ENCODE measurements at places on chromosomes 3 and 15. TPM values are rescaled to one million over a fixed set of nuclear protein-coding genes. Genes with fewer than 3 reads are reported as not detected.
A peak's percentile ranks its signal among the peaks of the same experiment; 100 is the strongest.

DNA sequence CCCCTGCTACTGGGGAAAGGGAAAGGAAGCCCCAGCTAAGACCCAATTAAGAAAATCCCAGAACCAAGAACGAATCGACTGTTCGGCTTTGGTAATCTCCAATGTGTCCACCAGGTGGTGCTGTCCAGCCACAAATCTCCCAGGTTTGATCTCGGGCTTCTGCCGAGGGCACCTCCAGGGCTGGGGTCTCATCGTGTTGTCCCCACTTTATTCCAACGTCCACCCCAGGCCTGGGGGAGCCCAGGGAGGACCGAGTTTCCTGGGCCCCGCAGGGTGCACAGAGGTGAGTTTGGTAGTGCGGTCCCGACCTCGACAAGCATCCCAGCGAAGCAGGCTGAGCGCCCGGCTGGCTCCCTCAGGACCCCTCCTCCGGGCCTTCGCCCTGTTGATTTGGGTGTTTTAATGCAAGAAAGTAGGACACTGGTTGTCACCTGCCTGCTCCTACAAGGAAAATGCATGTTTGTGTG is 185.1 kb downstream of the GOLGA6L6 start:
- DNase-seq, result peak; percentile 90

DNA sequence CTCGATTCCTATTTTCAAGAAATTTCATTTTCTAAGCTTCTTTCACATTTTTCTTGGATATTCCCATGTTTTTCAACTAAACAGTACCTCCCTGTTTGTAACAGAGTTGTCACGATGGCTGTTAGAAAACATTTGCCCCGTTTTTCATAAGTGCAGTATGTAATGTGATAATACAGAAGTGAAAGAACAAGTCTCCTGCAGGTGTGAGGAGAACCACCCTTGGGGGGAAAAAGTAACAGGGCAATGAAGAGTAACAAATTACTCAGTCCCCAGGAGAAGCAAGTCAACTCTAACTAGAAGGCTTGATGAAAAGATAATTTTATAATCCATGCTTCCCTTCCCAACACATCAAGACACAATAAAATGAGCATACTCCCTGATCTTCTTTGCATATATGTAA is 493.3 kb downstream of the FOXP1 start:
- no peak for DNase-seq

- DNase-seq, result no peak
These were observed 45.8 kb upstream of the PCSK6 start for GRCh38 chr15:101535170-101535902.

DNA sequence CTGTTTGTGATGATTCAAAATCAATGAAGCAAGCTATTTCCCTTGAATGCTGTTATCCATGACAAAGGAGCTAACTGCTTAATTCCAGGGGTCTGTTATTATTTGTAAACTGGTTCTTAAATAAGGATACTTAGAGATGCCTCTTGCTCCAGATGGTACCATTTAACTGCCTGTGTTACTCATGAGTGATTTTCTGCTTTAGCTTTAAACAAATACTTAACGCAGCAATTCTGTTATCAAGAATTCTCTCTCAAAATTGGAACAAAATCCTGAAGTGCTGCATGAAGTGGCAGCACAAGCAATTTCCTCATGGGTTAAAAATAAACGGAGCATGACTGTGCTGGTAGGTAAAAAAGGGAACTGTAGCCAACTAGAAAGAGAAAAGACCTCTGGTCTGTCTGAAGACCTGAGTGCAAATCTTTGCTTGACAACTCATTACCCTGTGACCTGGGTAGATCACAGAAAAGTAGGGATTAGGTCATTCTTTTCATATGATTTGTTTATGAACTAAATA is 62.5 kb upstream of the GBE1 start:
- no peak for DNase-seq

GRCh38 chr3:172370419-172370818 is 77.8 kb downstream of the GHSR start:
- no peak for DNase-seq

DNA sequence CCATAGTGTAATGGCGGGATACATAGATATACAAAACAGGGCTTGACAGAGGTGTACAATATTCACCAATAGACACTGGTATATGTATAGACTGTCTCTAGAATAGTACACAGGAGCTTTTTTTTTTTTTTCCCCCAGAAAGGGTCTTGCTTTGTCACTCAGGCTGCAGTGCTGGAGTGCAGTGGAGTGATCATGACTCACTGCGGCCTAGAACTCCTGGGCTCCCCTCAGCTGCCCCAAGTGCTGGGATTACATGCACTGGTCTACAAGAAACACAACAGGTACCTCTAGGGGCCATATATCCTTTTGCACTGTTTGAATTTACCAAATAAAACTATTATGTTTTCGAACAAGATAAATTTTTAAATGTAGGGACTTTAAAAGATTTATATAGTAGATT is 12.3 kb downstream of the RHOA start:
- no peak for DNase-seq

DNA sequence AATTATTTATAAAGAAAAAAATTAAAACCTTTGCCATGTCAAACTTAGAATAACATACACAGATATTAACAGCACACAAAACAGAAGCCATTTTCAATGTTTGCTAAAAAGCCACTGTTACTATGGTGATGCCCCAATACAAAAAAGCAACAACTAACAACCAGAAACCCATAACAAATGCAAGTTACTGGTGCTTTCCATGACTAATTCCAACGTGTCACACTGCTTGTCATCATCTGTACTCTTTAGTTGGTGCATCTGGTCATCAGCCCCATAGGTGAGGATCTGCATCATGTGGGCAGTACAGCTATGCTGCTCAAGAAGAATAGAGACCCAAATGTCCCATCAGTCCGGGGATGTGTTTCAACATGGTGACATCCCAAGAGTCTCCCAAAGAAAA is 52.8 kb downstream of the ATP8B4 start:
- no peak for DNase-seq

GRCh38 chr3:61268644-61269043 is 17.4 kb upstream of the FHIT start:
- DNase-seq, result no peak

Gene MOBP
- total RNA-seq, result not detected

- no peak for DNase-seq
These were observed 19.2 kb upstream of the MFGE8 start for GRCh38 chr15:88932271-88932874.

Gene MRAS
- total RNA-seq, result 1.7 TPM

Gene PPARG
- total RNA-seq, result 19.4 TPM

Gene MESP1
- 3.1 TPM for total RNA-seq

DNA sequence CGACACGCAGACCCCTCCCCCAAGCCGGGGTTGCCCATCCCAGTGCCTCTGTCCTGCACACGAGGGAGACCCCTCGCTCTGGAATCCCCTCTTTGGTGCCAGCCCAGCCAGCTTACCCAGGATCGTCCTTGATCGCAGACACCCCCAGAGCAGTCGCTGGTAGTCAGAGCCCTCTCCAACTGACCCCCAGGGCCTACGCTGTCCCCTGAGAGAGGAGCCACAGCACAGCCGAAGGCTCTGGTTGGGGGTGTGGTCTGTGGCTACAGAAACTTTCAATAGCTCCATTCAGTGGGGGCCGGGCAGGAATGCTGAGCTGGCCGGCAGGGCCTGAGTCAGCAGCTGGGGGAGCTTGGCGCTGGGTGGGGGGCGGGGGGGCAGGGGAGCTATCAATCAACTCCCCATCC is at the start of gene LCTL:
Gene LCTL, minus strand, starts transcription at position 258 of the 404 bp plus-strand sequence. CDS start 633 bp downstream, outside the sequence.
- no peak for DNase-seq

Gene DGKG
- 14.5 TPM for total RNA-seq

- DNase-seq, result peak; percentile 41
These were observed 582 bp upstream of the SLCO3A1 start for GRCh38 chr15:91852741-91853510.

DNA sequence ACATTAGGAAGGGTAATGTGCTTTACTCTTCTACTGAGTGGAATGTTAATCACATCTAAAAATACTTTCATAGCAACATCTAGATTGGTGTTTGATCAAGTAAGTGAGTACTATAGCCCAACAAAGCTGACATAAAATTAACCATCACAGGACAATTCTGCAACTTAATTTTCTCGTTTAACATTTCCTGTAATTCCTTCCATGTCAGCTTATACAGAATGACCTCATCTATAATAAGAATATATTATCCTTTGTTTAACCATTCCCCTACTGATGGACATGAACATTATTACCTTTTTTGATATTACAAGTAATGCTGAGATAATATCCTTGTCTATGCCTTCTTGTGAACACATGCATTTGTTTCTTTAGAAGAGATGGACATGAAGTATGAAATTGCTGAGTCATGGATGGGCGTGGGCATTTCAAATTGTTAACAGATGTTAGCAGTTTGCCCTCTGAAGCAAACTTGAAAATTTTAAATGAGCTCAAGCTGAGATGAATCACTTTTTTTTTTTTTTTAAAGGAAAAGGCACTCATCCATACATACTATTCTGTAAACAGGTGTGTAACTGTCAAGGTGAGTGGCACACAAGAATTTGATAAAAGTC is 85.1 kb downstream of the OXNAD1 start:
- DNase-seq, result no peak

GRCh38 chr15:71571641-71572040 is 238.7 kb upstream of the NR2E3 start:
- no peak for DNase-seq

DNA sequence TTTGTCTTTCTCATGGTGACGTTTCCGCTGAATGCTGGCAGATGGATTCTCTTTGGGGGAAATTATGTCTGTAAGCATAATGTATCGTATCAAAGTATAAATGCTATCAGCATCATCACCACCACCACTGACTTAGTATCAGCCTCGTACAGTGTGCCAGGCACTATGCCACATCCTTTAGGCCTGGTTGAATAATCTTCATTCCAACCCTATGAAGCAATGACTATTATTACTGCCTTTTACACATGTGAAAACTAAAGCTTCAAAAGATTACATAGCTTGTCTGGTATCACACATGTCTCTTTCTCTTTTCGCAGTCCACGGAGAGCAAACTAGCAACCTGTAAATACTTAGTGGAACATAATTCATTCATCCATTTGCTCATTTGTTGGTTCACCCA is 166.7 kb upstream of the PRICKLE2 start:
- DNase-seq, result no peak

Gene GXYLT2
- 4.3 TPM for total RNA-seq

DNA sequence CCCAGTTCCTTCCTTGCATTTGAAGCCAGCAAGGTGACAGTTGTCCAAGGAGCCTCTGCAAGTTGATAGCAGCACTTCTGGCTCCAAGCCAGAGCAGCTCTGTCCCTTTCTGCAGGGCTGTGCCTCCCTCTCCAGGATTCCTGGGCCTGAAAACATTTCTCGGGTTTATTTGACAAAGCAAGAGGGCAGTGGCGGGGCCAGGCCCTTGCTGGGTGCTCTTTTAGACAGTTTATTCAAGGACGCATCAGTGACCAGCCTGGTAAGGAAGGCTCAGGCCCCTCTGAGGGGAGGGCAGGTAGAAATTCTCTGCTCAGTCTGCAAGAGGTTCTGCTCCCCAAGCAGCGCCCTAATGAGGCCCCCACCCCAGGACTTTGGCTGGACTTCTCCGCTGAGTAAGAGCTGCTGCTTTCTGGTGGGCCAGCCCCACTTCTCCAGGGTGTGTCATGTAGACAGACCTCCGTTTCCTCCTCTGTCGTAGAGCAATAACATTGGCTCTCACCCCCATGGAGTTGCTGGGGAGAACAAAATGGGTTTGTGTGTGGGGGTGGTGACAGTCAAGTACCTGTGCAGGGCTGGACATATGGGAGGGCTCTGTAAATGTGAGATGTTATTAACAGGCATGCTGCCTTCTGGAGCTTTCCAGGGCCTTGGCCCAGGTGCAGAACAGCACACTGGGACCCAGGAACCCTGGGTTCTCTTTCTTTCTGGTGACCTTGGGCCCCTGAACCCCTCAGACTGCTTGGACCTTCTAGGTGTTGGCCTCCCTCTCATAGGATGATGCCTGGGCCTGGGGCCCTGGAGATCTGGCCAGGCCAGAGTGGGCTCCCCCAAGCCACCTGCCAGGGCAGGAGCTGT is 146.2 kb upstream of the TLE3 start:
- DNase-seq, result no peak

Gene SNUPN
- 24.1 TPM for total RNA-seq

Gene GP5
- total RNA-seq, result not detected

DNA sequence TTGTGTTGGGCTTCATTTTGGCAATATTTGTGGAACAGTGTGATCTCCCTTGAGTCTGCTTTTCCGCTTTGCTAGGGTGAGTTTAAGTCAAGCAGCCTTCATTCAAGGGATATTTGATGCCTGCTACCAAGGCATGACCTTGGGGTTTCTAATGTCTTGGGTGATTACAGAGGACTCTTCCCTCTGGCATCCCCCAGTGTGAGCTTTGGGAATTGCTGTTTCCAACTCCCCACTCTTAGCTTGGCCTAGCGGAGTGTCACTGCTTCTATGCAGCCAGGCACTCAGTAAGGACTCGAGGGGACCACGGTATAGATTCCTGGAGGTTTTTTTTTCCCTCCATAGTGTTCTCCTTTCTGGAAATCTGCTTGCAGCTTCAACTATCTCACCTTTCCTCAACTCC is 21.1 kb downstream of the GCNT3 start:
- peak; percentile 18 for DNase-seq

DNA sequence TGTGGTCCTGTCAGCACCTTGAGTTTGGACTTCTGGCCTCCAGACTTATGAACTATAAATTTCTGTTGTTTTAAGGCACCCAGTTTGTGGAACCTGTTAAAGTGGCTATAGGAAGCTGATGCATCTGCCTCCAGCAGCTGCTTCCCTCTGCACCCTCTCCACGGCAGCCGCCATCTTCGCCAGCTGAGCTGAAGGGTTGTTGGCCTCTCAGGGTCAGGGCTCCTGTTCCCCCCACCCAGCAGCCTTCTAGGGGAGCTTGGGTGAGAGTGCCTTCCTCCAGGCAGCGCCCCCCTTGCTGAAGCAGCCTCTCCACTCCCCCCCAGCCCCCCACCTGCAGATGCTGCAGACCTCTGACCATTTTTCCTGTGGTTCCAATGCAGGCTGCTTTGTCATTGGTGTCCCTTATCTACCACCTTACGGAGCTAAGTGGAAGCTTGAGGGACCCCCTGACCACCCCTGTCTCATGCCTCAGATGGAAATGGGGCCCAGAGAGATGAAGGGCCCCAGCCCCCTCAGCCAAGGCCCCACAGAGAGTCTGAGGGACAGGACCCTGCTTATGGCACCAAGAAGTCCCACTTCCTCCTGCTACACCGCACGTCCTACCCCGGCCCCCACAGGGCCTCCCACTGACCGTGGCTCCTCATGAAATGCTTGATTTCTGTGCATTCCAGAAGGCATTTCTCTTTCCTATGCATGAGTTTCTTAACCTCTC is 61.4 kb upstream of the TLE3 start:
- no peak for DNase-seq

DNA sequence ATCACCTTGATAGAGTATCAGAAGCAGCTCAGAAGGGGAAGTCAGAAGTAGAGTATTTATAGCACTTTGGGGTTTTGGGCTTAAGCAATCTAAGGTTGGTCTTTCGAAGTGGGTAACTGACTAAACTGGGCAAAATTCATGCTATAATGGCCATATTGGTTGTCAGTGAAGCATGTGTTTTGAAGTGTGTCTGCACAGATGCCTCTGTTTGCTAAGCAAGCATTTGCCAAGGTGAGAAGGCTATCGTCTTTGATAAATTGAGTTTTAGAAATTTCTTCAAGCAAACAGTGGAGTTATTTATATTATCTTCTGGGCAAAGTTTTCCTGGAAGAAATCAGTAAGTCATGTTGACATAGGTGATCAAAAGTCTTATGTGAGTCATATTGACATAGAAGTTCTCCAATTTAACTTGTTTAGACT is 412.8 kb upstream of the TGFBR2 start:
- no peak for DNase-seq

Gene MESP2
- not detected for total RNA-seq

Gene AADACL2
- total RNA-seq, result not detected

Data from NCI-H460 (cell line).